Inflammatory macrophage (primary cell): ENCODE measurements at places on chromosomes 11 and 22.

GRCh38 chr11:124762105-124762623 lies at the start of gene ESAM:
Gene ESAM, minus strand, starts transcription at chr11:124762290. Its CDS starts 136 bp downstream, at chr11:124762154.
- peak; percentile 29 for DNase-seq

GRCh38 chr11:128544471-128545051 lies 42.8 kb downstream of the ETS1 start:
- no peak for DNase-seq

- no peak for DNase-seq
Measured at GRCh38 chr11:10646005-10646404, 47.5 kb downstream of the IRAG1 start.

GRCh38 chr11:119509969-119510401 lies 87.0 kb upstream of the THY1 start:
- DNase-seq: peak; percentile 72

DNA sequence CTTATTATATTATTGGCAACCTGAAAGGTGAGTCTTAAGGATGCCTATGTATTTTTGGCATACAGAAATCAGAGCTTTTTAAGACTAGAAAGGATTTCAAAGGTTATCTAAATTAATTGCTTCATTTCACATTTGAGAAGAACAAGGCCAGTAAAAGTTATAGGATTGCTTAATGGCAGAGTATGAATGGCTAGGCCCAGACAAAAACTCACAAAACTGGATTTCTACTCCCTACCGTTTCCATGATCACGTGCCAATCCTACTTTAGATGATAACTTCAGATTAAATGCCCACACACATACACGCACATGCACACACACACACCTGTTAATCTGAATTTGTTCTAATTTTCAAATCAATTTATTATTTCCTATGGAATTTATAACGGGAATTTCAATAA lies 1.8 kb upstream of the PDE3B start:
- no peak for DNase-seq

DNA sequence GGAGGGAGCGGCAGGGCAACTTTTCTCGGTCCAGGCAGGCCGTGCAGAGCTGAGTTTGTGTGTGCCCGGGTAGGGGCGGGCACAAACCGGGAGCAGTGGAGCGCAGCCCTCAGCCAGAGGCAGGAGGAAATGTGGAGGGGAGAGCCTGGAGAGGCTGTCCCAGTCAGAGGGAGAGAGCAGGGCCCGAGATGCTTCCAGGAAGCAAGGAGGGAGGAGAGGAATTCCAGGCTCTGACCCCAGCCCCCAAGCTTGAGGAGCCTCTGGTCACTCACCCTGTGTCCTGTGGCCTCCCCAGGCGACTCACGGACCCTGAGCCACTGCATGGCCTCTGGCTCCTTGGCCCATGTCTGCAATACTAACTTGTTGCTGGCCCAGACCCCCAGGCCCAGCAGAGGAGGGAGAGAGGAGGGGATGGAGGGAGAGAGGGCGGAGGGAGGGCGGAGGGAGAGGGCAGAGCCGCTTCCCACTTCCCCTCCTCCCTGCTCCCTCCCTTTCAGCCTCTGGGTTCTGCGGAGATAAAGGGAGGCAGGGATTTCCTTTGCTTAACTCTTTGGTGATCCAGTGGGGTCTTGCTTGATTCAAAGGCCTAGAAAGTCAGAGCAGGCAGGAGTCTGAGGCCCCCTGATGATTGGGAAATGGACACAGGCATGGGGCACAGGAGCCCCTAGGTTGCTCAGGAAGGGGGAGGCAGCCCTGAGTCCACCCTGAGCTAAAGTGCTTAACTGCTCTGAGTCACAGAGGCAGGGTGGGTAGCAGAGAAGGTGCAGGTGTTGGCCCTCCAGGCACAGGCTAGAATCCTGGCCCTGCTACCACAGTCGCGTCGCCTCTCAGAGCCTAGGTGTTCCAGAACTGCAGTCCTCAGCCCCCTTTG lies at the start of gene C1QTNF6:
TSS of gene C1QTNF6 (minus strand) at position 357 of the 871 bp plus-strand sequence. CDS start at position 323, 34 bp downstream.
- no peak for DNase-seq

DNA sequence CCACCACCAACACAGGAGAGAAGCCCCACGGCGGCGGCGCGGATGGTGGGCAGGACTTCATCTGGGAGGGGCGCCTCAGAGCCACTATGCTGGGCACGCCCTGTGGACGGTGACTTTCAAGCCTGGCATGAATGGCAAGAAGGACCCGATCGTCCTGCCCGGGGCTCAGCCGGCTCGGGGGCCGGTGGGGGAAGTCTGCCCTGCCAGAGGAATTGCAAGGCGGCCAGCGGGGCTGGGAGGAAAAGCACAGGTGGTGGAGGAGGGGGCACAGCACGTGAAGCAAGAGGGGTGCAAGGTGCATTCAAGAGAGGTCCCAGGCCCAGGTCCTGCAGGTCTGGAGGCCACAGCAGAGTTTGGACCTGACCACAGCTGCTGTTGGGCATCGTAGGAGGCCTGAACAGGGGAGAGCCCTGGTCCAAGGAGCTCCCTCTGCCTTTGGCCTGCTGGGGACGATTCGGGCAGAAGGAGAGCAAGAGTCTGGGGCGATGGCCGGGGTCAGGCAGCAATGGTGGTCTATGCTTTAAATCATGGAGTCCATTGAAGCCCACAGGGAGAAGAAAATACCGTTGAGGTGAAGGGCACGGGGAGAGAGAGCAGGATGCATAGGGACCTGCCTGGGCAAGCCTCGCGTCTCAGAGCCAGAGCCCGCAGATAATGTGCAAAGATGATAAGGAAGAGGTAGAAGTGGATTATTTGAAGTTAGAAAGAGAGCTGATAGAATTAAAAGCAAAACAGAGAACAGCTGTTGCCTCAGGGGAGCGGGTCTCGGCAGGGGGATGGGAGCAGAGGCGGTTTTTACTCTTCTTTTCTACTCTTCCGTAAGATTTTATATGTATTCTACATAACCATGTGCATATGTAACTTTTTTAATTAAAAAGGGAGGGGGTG lies 82.6 kb upstream of the SHISAL1 start:
- no peak for DNase-seq

DNA sequence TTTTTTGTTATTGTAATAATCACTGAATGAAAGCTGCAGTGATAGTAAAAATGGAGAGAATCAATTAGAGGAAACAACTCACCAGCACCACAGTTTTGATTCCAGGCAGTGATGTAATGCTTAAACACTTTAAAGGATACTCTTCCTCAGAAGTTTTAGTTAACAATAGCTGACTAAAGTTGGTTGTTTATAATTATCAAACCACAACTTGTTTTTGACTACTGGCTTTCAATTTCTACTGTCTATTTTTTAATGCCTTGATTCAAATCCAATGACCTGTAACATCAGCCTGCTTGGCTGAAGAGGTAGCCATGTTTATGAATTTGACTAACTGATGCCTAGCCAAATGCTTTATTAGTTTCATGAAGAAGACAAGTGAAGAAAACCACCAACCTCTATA lies 18.2 kb upstream of the CASP12 start:
- no peak for DNase-seq

- DNase-seq: no peak
Measured at GRCh38 chr22:19181786-19182471, 3.4 kb upstream of the SLC25A1 start.
